SJCRH30 (cell line): ENCODE measurements at places on chromosomes 7 and 10. TPM values are rescaled to one million over a fixed set of nuclear protein-coding genes. Genes with fewer than 3 reads are reported as not detected.

DNA sequence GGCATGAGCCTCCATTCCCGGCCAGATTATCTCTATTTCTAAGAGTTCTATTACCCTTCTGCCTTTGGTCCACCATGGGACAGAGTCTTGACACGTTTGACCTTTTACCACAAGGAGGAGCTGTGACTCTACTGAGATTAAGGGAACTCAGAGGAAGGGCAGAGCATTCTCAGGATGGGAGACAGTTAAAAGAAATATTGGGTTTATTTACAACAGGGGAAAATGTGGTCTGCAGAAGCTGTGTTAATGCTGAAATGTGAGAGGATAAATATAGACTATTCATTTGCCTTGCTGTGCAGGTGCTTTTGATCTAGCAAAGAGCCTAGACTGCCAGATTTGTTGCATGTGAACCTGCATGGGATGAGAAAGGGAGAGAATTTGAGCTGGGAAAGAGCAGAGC lies 45.8 kb upstream of the PRSS58 start:
- H3K36me3 ChIP-seq: no peaks in the 10 kb centered on the region
- no peak overlapping the region for H3K4me3 ChIP-seq
- peaks cover 3% of the 10 kb centered on the region; the same call in 1 of the 2 replicates for H3K27me3 ChIP-seq
- peaks cover 6% of the 10 kb centered on the region; the same call in 1 of the 2 replicates for H3K4me1 ChIP-seq
- DNase-seq: peak; percentile 21
- H3K27ac ChIP-seq: no peak overlapping the region

GRCh38 chr7:155587486-155587885 lies 41.1 kb upstream of the CNPY1 start:
- H3K27ac ChIP-seq: no peak overlapping the region
- peaks cover 16% of the 10 kb centered on the region; the same call in 1 of the 2 replicates for H3K27me3 ChIP-seq
- DNase-seq: no peak
- H3K4me1 ChIP-seq: no peaks in the 10 kb centered on the region
- H3K36me3 ChIP-seq: no peaks in the 10 kb centered on the region

GPR26 gene
- total RNA-seq: not detected in 2 replicates

GRCh38 chr10:28963539-28964221 lies 286.4 kb downstream of the BAMBI start:
- H3K4me3 ChIP-seq: no peak overlapping the region
- H3K27ac ChIP-seq: no peak overlapping the region
- DNase-seq: no peak
- H3K4me1 ChIP-seq: peaks cover 4% of the 10 kb centered on the region

- no peaks in the 10 kb centered on the region for H3K36me3 ChIP-seq
- H3K27me3 ChIP-seq: no peaks in the 10 kb centered on the region
- DNase-seq: no peak
- no peak overlapping the region for H3K4me3 ChIP-seq
- no peak overlapping the region for H3K27ac ChIP-seq
These were observed 438.7 kb downstream of the LRMDA start for GRCh38 chr10:75870039-75870645.

DNA sequence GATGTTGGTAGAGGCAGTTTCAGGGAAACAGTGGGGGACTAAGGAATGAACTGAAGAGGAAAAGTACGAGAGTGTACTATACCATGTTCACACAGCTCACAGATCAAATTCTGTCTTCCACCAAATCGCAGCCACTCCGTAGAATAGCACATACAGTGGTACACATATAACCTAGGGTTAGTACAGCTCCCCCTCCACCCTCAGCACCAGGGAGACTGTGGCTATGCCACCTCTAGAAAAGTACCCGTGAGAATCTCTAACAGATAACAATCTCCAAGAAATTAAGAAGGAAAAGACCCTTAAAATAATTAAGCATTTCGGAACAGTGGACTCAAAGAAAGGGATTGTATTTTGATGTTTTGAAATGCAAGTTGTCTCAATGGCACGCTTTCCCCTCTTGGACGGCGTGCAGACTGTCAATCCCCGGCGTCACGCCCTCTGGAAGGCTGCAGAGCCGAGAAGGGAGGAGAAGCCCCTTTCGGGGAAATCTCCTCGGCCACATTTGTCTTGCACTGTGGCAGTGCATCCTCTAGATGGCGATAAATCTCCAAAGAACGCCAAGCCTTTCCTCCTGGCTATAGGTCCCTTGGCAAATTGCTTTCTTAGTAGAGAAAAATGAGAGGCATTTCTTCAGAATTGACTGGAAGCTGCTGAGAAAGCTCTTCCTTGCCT lies 345.0 kb downstream of the REEP3 start:
- no peak overlapping the region for H3K27ac ChIP-seq
- H3K4me3 ChIP-seq: no peak overlapping the region
- no peaks in the 10 kb centered on the region for H3K4me1 ChIP-seq
- no peaks in the 10 kb centered on the region for H3K27me3 ChIP-seq
- DNase-seq: peak; percentile 71

- no peak overlapping the region for H3K4me3 ChIP-seq
- H3K27ac ChIP-seq: no peak overlapping the region
- H3K27me3 ChIP-seq: no peaks in the 10 kb centered on the region
These were observed 11.9 kb downstream of the SFRP5 start for GRCh38 chr10:97759946-97760345.

DNA sequence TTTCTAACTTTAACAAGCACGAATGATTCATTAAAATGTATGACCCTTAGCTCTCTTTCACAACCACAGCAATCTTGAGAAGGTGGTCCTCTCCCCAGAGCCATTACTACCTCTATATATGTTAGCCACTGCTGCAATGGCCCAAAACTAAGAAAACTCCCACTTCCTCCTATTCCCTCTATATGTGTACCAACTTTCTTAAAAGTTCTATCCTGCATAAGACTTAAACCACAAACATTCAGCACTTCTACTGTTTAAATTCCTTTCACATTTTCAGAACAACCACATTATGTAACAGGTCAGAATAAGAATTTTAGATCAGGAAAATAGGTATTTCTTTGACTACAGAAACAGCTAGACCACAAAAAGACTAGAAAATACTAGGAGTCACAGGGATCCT lies 36.2 kb downstream of the WASL start:
- H3K4me3 ChIP-seq: no peak overlapping the region
- peaks cover 1% of the 10 kb centered on the region for H3K36me3 ChIP-seq
- H3K27me3 ChIP-seq: no peaks in the 10 kb centered on the region
- peaks cover 42% of the 10 kb centered on the region for H3K4me1 ChIP-seq
- DNase-seq: no peak
